Small intestine (tissue), 16 donors: ENCODE measurements at places on chromosomes 1 and 21. TPM values are rescaled to one million over a fixed set of nuclear protein-coding genes. Genes with fewer than 3 reads are reported as not detected.

GRCh38 chr1:4160181-4160580, 260.1 kb upstream of the C1orf174 start:
- DNase-seq = no peak

GRCh38 chr1:167737169-167737568, 15.4 kb downstream of the MPZL1 start:
- DNase-seq = peak; percentile 86

The CTSS gene
- 61.6 TPM for polyA plus RNA-seq

DNA sequence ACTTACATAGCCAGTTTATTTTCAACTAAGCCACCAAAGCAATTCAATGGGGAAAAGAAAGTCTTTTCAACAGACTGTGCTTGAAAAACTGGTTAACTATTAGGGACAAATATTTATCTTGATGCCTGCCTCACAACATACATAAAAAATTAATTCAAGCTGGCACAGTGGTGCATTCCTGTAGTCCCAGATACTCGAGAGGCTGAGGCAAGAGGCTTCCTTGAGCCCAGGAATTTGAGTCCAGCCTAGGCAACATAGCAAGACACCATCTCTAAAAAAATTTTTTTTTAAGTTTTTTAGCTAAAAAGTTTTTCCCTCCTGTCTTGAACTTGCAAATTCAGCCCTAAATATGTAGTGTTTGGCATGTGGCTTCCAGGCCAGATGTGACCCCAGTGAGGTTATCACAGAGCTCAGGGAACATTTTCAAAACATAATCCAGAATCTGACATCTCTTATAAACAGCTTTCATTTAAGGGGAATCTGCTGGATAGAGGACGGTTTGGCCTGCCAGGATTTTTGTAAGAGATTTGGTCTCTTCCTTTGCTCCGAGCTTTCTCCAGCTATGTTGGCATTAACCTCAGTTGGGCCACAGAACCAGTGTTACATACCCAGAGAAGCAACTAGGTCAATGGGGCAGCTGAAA, 46.4 kb downstream of the COL6A1 start:
- DNase-seq = no peak

- no peak for DNase-seq
Observed at GRCh38 chr21:41602531-41602930, 94.6 kb upstream of the TMPRSS2 start.

GRCh38 chr1:177427811-177428210, 257.1 kb downstream of the BRINP2 start:
- no peak for DNase-seq

The KCNT2 gene
- 0.27 TPM for polyA plus RNA-seq

GRCh38 chr1:191495040-191495439, 663.2 kb upstream of the RGS18 start:
- DNase-seq = no peak

GRCh38 chr1:91997607-91998195, 32.1 kb upstream of the EPHX4 start:
- peak; percentile 66 for DNase-seq

DNA sequence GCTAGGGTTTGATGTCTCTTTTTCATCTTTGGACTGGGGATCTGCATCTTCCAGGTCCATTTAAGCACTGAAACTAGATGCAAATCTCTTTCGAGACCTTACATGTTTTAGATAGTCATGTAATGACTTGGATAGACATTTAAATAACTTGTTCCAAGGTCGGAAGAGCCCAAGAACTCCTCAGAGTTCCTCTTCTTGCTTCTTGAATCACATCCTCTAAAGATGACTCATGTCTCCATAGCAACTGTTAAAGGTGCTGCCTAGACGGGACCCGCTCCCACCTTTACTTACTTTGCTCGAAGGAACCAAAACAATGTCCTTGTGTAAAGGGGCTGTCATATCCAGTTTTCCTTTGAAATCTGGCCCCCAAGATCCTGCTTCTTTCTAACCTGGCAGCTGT, 130.0 kb downstream of the EDEM3 start:
- no peak for DNase-seq

DNA sequence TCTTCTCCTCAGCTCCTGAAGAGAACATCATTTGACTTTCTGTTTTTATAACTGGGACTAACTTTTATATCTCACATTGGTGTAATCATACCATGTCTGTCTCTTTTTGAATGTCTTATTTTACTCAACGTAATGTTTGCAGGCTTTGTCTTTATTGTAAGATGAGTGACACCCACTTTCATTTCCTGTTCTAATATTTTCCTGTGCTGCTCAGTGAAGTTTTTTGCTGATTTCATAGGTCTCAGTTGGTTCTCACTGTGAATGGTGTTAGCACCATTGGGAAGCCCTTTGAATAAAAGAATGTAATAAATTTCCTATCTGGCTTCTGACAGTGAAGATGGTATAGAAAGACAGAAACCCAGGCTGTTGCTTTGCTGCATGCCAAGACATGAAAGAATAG, 84.0 kb downstream of the RAVER2 start:
- no peak for DNase-seq

DNA sequence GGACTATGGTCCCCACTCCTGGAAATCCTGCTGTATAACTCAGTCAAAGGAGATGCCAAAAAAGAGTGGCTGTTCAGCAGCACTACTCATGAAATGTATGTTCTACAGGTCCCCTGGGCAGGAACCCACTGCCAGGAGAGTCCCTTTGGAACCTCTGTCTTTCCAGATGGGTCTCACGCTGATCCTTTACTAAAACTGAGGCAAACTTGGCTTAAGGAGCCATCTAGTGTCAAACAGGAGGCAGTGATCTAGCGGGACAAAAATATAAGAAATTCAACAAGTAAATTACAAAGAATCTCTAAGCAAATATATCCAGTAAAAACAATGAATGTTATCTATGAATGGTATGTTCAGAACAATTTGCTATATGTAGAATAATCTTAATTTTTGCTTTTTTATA, 80.5 kb upstream of the PRMT6 start:
- DNase-seq = no peak

The CEP350 gene
- 7.6 TPM for polyA plus RNA-seq

GRCh38 chr1:231407547-231408396, 14.3 kb downstream of the EGLN1 start:
- peak; percentile 82 for DNase-seq

The TRAF3IP3 gene
- 20.0 TPM for polyA plus RNA-seq

- no peak for DNase-seq
Observed at GRCh38 chr21:39818557-39818956, 48.7 kb upstream of the PCP4 start.
